ENCODE measurements at places on chromosomes 16 and 17.

DNA sequence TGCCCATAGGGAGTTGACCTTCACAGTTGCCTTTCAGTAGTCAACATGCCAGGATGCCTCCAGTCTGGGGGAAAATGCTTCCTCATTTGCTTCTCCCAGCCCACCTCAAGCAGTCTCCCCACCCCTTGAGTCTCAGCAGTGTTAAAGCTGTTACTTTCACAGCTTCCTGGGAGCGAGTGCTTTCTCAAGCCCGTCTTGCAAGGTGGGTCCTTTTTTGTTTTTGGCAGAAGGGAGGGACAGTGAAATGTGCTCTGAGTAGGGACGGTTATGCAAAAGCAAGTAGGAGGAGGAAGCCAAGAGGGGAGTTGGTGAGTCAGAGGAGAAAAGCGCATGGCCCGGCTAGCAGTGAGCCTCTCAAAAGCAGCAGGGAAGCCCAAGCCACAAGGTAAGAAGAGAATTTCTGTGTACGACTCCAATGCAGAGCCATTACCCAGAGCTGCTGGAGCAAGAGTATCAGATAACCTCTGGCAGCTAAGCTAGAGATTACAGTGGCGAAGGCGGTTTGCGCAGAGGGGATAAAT is at the start of gene CHST4:
TSS of gene CHST4 (plus strand) at position 316 of the 521 bp plus-strand sequence. CDS start 10,252 bp downstream, outside the sequence.
- DNase-seq: no peak

- no peak for DNase-seq
These were observed 185.2 kb downstream of the CPPED1 start for GRCh38 chr16:12618515-12618914.

- DNase-seq: no peak
These were observed 319.4 kb downstream of the ZFHX3 start for GRCh38 chr16:72728516-72728915.

DNA sequence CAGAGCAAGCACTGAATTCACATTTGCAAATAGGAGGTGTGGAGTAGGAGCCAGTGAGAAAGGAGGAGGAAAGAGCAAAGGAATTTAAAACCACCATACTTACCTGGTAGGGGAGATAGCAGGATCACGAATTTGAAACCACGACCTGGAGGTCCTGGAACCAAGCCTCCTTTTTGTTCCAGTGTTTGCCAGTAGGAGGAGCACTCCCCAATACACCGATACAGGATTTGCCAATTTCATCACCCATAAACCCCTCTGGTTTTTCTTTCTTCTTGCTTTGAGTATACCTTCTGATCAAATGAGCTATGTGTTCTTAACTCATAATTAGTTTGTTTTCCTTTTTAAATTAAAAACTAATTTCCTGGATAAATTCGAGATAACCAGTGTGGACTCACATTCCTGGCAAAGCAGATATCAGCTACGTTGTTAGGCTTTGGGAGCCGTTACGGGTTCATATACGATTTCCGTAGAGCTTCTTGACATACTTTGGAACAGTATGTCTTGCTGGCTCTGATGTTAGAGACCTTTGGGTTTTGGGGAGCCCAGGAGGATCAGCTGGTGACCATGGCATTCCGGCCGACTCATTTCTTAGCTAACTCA is 22.7 kb downstream of the BCO1 start:
- no peak for DNase-seq

DNA sequence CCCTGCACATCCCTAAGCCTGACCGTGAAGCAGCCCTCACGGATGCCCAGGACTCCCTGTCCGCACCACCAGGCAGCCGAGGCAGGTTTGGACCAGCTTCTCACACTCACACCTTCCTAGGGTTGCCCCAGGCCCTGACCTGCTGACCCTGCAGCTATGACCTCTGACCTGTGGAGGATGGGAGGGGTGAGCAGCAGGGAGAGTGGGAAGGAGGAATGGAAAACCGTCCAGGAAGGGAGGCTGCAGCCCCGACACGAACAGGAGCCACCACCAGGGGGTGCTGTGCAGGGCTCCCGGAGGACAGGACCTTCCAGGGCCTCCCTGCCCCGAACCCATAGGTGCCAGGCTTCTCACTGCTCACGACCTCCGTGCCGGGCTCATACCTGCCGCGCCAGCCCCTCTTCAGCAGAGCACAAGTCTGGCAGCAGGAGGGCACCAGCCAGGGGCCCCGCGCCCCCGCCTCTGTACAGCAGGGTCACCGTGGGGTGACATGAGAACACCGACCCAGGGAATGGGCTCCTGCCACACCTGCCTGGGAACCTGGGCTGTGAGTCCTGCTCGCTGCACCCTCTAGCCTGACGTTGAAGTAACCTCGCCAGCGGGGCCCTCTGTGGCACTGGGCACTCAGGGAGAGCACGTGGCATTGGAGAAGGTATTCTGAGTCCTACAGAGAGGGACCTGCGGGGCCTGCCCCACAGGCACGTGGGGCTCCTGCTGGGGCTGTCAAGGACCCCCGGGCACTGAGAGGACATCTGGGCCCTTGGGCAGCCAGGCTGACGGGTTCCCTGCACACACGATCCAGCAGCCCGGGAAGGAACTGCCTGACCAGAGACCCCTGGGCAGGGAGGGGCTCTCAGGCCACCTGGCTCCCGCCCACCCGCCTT is 37.6 kb downstream of the CTU2 start:
- peak; percentile 68 for DNase-seq

DNA sequence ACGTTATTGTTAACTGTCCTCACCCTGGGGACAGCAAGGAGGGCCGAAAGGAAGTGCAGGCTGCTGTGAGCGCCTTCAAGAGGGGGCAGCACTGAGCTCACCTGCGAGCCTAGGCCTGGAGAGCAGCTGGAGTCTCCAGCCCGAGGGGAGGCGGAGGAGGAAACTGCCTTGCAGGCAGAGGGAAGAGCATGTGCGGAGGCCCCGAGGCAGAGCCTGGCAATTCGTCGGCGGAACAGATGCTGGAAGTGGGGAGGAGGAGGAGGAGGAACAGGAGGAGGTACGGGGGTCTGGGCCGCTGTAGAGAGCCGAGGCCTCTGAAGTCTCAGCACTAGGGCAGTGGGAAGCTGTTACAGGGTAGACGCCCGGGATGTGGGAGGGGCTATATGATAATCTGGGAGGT is 49.6 kb upstream of the PLCG2 start:
- no peak for DNase-seq

DNA sequence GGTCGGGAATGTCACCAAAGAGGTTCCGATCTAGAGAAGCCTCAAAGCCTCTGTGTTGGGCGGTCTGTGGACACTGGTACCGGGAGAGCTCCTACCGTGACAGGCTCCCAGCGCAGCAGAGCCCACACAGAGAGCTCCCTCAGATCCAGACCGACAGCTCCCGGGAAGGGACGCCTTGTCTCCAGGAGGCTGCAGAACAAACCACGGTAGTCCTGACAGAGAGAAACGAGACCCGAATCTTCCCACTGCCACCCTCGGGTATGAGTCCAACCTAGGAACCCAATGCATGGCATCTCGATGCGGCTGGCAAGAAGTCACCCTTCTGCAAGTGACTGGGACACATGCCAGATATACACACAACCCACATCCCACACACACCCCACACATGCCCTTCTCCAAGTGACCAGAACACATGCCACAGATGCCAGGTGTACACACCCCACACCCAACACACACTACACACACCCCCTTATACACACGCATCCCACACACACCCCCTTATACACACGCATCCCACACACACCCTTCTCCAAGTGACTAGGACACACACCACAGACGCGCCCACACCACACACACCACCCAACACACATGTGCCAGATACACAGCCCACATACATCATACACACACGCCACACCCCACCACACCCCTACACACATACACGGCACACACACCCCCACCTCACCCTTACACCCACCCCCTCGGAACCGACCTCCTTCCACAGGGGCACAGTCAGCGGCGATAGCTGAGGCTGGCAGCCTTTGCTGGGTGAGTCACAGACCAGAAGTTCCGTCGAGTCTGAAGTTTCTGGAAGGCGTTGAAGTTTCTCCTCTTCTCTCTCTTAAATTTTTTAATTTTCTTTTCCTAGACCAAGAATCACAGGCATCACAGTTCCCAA is 15.9 kb upstream of the CYTH1 start:
- no peak for DNase-seq

- DNase-seq: no peak
These were observed 22.3 kb downstream of the TMEM11 start for GRCh38 chr17:21191698-21192097.
